Substantia nigra (tissue), 51 donors: ENCODE measurements at places on chromosomes 11 and 22.
A peak's percentile ranks its signal among the peaks of the same experiment; 100 is the strongest.

- no peak for DNase-seq
Observed at GRCh38 chr22:49292909-49293308, 534.8 kb downstream of the BRD1 start.

- DNase-seq = no peak
Observed at GRCh38 chr11:120403966-120404365, 67.8 kb downstream of the ARHGEF12 start.

DNA sequence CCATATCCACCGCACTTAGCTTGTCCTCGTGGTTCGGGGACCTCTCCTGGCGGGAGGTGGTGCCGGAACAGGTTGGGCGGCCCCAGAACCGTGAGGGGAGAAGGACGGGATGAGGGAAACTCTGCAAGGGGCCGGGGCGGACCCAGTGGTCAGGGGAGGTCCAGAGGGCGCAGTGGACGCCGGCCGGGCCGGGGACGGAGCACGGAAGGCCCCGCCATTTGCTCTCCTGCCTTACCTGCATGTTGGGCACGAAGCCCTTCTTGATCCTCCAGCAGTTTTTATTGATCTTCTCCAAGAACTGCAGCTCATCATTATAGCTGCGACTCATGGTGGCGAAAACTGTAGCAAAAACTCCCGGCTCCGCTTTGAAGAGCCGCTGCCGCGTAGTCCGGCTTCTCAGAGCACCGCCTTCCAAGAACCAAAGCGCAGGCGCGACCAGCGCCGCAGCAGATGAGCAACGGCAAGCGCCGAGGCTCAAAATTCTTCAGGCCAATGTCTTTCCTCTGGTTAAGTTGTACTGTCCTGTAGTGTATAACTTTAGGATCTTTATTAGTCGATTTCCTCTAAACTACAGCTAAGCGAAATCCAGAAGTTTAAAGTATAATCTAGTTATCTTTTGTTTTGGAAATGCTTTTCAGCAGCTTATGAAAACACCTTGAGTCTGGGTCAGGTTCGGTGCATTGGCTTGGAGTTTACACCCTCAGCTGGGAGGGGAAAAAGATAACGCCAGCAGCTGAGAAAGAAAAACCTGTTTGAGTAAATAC is at the start of gene RTCB:
RTCB (minus strand) TSS at position 419 of the 764 bp plus-strand sequence; CDS start at position 328, 91 bp downstream.
- DNase-seq = peak; percentile 87

GRCh38 chr11:118081241-118081958 is 4.5 kb downstream of the TMPRSS4 start:
- no peak for DNase-seq

GRCh38 chr11:8192896-8193209 is 24.0 kb upstream of the RIC3 start:
- DNase-seq = no peak

DNA sequence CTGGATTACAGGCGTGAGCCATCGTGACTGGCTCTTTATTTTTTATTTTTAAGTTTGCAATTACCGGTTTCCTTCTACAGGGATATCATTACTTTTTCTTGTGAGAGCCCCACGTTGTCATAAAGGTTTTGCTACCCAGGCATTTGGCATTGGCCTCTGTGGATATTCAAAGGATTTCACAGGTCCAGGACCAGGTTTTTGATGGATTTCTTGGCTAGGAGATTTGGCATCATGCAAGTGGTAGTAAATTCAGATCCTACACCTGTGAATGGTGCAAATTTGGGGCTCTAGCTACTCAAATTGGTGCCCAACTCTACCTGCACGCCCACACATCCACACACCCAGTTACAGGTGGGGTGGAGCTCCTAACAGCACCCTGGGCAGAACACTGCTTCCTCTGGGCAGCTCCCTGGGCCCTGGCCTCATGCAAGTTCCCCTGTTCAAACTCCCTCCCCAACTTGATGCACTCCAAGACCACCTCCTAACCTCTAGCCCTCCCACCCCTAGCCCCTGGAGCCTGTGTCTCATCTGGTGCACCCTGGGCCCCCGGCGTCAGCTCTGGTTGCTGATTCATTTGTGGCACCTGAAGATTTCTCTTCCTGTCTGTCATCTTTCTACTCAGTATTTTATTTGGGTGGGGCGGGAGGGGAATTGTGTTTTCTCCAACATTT is 9.3 kb upstream of the MRGPRD start:
- no peak for DNase-seq
